ENCODE measurements at places on chromosomes 16 and 17.

DNA sequence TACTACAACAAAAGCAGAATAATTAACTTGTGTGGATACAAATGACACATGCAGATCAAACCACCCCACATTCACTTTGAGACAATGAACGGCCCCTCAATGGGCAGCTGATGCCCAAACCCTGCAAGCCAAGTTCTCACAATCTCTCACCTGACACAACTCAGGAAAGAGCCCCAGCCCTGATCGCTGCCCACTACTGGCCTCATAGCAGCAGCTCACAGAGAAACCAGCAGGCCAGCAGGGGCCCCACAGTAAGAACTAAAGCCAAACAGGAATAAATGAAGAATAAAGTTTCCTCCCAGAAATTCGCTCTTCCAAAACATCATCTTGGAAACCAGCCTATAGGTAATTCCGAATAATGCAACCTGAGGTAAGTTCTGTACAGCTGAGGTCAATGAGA, 7.7 kb downstream of the AKTIP start:
- no peak for DNase-seq

DNA sequence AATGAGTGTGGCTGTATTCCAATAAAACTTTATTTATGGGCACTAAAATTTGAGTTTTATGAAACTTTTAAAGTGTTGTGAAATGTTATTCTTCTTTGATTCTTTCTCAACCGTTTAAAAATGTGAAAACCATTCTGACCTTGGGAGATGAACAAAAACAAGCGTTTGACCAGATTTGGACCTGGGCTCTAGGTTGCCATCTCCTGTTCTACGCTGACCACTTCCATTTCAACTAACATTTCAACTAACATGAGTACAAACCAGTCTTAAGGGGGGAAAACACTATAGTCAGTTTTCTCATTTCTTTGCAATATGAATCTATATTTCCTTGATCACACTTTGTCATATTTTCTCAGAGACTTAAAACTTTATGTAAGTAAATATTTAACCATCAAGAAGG, 118.4 kb upstream of the IRX5 start:
- DNase-seq = peak; percentile 3

DNA sequence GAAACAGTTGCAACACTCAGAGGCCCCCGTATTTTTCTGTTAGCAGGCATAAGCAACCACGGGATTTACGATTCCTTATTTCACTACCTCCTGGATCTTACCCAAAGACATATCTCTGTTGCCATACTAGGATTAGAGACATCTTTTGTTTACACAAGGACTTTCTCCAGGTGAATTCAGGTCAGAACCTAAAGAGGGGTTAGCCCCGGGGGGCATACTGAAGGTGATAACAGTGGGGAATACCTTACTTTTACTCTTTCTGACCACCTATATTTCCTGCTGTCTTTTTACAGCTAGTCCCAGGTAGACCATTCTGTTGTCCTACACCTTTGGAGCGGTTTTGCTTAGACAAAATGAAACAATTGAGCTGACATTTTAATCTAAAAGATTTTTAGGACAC, 27.9 kb upstream of the CDH8 start:
- DNase-seq = no peak

DNA sequence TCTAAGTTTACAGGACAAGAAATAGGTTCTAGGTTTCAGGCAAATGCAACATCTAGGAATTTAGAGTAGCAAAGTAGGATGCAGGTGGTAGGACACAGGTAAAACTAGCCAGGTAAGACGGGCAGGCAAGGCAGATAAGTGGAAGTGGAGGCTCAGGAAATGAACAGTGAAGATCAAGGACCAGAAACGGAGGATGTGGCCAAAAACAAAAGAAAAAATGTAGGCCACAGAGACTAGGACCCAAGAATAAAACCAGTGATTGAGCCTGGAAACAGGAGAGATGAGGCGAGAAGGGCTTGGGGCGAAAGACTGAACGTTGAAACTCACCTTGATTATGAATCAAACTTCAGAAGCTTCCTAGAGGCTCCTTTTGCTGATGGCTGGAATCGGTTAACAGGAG, 24.0 kb downstream of the CPSF4L start:
- DNase-seq = no peak

- DNase-seq = no peak
Measured at GRCh38 chr17:57723427-57724025, 21.6 kb downstream of the CCDC182 start.

- DNase-seq = no peak
Measured at GRCh38 chr17:79832218-79833109, 6.8 kb downstream of the CBX4 start.

DNA sequence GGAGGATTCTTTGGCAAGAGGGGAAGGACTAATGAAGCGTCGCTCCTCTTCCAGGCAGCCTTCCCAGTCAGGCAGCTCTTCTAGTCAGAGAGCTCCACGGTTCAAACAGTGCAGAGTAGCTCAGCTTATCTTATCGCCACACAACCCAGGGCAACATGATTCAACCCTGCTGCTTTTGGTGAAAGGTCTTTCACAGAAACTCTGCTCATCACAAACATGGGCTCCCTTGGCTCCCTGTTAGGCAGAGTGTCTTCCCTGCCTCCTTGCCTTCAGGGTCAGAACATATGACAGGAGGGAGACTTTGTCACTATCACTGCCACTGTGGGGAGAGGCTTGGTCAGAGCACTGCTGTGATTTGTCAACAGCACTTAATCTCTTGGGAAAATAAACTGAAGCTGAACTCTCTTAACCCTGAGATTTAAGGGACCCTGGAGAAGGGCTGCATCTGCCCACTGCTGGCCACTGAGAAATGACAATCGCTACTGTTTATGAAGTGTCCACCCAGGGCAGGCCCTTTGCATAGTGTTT, 6.9 kb upstream of the SLC13A2 start:
- no peak for DNase-seq

- no peak for DNase-seq
Measured at GRCh38 chr17:50596191-50597037, 35.9 kb downstream of the CACNA1G start.

GRCh38 chr16:77850636-77851333, 62.4 kb downstream of the VAT1L start:
- DNase-seq = no peak

GRCh38 chr17:56648806-56649205, 55.3 kb downstream of the NOG start:
- DNase-seq = no peak

- DNase-seq = no peak
Measured at GRCh38 chr17:36934692-36935630, 2.3 kb upstream of the LHX1 start.

GRCh38 chr17:63621229-63621683, 961 bp upstream of the MAP3K3 start:
- no peak for DNase-seq

GRCh38 chr17:67030641-67031040, 13.7 kb upstream of the CACNG1 start:
- DNase-seq = no peak

DNA sequence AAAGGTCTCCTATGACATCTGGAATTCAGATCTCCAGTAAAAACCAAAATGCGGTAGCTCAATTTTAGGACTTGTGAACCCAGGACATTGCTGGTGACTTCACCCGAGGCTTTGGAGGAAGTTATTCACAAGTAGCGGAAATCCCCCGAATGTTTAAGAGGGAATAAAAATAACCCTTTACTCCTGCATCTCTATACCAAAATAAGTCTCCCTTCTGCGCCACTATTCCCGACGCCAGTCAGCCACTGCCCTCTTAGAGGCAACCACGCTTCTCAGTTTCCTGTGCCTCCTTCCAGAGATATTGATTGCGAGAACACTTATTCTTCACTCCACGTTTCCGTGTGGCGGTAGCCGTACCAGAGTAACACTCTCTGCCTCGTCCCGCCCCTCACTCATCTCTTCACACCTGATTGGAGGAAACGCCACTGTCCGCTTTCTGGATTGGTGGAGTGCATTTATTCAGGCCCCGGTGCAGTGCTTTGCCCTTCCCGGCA, 27.4 kb downstream of the EMP2 start:
- DNase-seq = no peak

GRCh38 chr16:54554581-54554980, 268.0 kb upstream of the IRX3 start:
- no peak for DNase-seq
